Fibroblast of skin of left quadriceps (primary cell): ENCODE measurements at places on chromosomes 1 and 21.

GRCh38 chr1:172770071-172770470 is 111.2 kb downstream of the FASLG start:
- DNase-seq: no peak

GRCh38 chr1:47617381-47618221 is 179.8 kb downstream of the FOXD2 start:
- DNase-seq: no peak

DNA sequence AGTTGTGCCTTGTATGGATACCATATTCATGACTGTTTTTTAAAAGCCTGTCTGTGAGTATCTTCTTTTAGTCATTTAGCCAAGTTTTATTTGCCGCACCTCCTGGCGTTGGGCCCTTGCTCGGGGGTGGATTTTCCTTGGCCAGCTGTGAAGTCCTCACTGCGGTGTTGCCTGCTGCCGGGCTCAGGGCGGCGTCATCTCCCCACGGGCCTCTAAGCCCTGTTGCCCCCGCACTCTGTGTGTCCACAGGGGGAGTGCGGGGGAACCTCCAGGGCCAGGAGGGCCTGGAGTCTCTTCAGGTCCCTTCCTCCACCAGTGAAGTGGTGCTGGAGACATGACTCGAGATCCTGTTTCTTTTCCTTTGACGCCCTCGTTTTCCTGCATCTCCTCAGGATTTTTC is 65.8 kb upstream of the DIP2A start:
- no peak for DNase-seq

DNA sequence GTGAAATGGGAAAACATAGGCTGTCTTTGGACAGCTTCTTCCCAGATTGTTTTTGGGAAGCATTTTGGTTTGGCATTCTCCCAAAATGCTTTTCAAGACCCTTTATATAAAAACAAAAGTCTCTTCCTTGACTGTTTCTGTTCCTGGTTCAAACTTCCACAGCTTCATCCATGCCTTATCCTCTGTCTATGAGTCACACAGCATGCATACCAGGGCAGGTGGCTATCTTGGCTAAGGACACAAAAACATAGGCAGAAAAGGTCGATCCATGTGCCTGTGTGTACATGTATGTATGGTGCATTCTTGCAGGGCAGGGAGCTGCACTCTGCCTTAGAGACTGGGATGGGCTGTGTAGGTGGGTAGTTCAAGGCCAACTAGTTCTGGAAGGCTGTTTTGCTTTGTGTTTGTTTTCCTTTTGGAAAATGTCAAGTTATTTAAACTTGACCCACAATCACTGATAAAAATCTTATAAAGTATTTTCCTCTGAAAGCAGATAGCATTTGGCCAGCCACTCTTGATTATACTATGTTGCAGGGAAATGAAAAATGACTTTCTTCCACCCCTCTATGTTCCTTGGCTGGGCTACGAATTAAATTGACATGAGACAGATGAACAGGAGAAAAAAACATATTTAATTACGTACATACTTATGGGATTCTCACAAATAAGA is 437.0 kb downstream of the SIPA1L2 start:
- no peak for DNase-seq

DNA sequence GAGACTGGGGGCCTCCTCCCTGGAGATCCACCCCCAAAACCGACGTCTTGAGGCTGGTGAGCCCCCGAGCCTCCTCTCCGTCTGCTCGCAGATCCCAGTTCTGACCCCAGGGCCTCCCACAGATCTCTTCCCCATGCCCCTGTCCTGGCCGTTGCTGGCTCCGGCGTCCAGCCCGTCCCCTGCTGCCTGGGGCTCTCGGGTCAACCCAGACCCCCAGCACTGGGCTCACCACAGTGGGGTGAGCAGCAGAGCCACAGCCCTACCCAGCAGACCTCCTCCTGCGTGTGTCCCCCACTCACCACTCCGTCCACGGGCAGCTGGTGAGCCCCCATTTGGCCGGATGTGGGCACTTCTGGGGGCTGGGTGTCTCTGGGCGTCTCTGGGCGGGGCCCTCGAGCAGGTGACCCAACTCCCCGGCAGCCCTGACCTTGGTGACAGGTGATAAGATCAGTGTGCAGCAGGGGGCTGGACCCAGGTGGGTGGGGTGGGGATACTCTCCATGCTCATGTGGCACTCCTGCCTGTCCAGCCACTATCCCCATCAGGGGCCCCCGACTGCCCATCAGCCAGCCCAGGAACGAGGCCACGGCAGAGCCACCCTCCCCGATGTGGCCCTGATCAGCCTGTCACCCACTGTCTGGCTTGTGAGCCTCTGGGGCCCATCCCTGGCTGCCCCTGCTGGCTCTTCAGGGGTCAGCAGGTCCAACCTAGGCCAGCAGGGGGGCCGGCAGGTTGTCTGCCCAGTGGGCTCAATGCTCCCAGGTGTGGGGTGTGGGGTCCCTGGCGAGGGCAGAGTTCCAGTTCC is 709 bp downstream of the TNFRSF14 start:
- DNase-seq: no peak

DNA sequence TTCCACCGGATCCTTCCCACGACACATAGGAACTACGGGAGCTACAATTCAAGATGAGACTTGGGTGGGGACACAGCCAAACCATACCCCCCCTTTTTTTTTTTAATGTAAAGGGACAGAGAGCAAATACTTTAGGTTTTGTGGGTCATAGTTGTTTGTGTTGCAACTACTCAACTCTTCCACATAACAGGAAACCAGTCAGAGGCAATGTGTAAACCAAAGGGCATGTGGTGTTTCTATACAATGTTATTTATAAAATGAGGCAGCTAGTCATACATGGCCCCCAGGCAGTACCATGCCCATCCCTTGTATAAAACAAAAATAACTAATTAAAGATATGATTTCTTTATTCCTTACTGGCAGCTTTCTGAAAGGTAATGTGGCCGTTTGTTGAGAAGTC is 845.4 kb upstream of the ADAMTS5 start:
- no peak for DNase-seq

GRCh38 chr21:27673581-27673980 is 706.7 kb upstream of the ADAMTS5 start:
- DNase-seq: no peak

- DNase-seq: no peak
Measured at GRCh38 chr1:7491818-7492173, 279.3 kb upstream of the VAMP3 start.

DNA sequence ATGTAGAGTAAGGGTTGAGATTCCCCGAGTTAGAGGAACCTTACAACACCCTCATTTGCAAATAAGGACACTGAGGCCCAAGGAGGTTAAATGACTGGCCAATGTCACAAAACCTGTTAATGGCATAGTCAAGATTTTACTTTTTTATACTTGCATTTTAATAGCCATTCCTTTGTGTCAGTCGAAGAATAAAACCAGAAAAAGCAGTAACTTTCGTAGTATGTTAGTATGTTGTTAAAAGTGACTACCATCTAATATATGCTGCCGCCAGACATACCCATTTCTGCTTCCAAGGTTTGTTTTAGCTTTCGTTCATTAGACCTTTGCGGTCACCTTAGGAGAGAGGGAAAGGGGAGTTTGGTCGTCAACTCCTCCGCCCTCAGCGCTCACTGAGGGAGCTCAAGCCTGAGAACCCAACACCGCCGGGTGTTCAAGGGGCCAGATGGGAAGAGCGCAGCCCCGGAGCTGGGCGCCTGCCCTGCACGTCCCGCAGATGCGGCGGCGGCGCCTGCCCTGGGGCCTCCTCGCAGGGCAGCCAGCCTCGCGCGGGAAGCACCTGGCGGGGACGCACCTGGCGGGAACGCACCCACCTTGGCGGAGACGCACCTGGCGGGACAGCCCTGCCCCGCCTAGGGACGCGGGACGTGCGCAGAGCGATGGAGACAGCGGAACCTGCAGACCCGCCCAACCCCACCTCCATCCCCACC is 466 bp downstream of the VPS26C start:
- DNase-seq: no peak
